ENCODE measurements at places on chromosomes 7 and 10. TPM values are rescaled to one million over a fixed set of nuclear protein-coding genes. Genes with fewer than 3 reads are reported as not detected.

CACUL1 gene
- 27.1 TPM for total RNA-seq

OGDHL gene
- not detected for total RNA-seq

WDR86 gene
- not detected for total RNA-seq

TEX47 gene
- not detected for total RNA-seq

SPRN gene
- total RNA-seq, result not detected

TUBGCP2 gene
- total RNA-seq, result 58.6 TPM

OR2A1 gene
- total RNA-seq, result not detected

PIP gene
- total RNA-seq, result not detected

DENND2A gene
- total RNA-seq, result 25.4 TPM

SPDYE2 gene
- total RNA-seq, result not detected

CALHM3 gene
- total RNA-seq, result not detected

PALD1 gene
- total RNA-seq, result 7.8 TPM

RPEL1 gene
- total RNA-seq, result not detected

SKIDA1 gene
- 3.1 TPM for total RNA-seq

TPK1 gene
- total RNA-seq, result 8.0 TPM

NYAP1 gene
- not detected for total RNA-seq

DDC gene
- not detected for total RNA-seq

CADPS2 gene
- 3.4 TPM for total RNA-seq

RADIL gene
- 1.1 TPM for total RNA-seq

ADAP1 gene
- total RNA-seq, result 9.6 TPM

SEMA3D gene
- total RNA-seq, result 1.2 TPM

HSPA12A gene
- 2.6 TPM for total RNA-seq

DKK1 gene
- 403 TPM for total RNA-seq

All from MG63 (cell line).